ENCODE measurements at places on chromosomes 12 and 14. TPM values are rescaled to one million over a fixed set of nuclear protein-coding genes. Genes with fewer than 3 reads are reported as not detected.

FOXG1 gene
- total RNA-seq: 0.14 TPM

SMCO2 gene
- total RNA-seq: 0.10 TPM

KRT79 gene
- 0.05 TPM for total RNA-seq

STAC3 gene
- 0.43 TPM for total RNA-seq
